ENCODE measurements at places on chromosomes 1 and 21.

DNA sequence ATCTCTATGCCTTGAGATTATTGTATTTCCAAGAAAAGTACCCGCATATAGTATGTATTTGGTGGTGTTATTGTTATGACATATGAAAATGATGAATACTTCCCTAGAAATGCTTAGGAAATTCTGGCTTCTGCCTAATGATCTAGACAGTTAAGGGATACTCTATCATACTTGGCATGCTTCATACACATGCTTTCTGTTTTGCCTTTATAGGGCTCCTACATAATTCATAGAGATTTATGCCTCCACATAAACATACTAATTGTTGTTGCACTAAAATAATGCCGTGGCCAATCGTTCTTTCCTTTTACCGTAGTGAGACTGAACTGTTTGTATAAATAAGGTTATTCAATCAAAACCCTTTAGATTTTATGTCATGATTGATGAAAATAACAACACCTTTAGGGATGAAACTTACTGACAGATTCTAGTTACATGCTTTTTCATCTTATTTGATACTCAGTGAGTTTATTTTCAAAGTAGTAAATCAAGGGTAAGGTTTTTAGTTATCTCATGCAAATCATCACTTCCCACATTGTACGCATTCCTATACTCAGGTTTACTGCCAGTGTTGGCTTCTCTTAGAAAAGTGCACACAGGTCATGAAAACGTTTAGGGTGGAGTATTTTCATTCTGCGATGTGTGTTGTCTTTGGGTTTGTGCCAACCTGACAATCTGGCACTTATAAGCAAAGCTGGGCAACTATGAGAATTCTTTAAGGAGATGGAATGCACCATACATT is 40.5 kb upstream of the SCYL3 start:
- no peak for DNase-seq

- DNase-seq: no peak
Measured at GRCh38 chr1:63936801-63937200, 163.0 kb downstream of the ROR1 start.

GRCh38 chr1:43711524-43712386 is 4.4 kb downstream of the ST3GAL3 start:
- no peak for DNase-seq

GRCh38 chr1:2133879-2134215 is 60.7 kb downstream of the FAAP20 start:
- no peak for DNase-seq

DNA sequence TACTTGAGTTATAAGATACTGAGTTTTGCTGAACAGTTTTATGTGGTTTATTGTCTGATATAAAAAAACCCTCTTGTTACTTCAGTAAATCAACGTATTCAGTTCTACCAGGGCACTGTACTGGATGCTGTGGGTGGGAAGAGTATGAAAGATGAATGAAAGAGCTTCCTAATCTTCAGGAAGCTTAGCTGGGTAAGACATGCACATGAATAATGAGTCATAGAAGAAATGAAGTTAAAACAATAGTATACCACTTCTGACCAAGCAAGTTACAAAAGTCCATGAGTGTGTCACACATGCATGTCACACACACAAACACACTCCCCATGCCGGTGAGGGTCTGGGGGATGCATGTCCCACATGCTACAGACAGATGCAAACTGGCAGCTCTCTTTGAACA is 105.9 kb downstream of the SIPA1L2 start:
- no peak for DNase-seq

DNA sequence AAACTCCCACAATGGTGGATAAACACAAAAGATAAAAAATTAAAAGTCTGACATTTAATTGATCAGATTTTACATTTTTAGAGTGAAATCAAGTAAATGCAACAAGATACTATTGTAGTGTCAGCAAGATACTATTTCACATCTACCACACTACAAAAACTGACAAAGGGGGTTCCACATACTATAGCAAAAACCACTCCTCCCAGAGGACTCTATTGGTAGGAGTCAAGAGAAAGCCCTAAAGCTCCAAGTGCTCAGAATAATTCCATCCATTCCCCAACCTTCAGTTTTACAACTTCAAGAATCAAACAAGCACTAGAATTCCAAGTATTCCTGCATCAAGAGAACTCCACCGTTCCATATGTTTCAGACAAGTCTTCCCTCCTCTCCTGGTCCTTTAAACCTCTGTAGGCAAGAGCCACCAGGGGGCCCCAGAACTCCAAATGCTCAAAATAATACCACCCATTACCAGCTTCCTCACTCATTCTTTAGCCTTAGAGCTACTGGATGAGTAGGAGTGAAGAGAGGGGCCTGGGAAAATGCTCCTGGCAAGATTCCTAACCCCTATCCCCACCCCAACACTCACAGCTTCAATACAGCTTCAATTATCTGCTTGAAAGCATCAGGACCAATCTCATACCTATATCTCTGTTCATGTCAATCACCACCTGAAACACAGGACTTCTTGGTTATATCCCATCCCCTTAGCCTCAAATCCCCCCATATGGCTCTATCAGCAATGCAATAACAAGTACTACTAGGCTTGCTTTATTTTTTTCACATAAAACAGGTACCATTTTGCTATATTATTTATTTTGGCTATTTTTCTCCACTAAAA is 9.9 kb downstream of the TOR1AIP2 start:
- DNase-seq: peak; percentile 19

GRCh38 chr1:228849011-228849541 is 113.8 kb downstream of the RHOU start:
- DNase-seq: no peak

- DNase-seq: no peak
Measured at GRCh38 chr1:97834899-97835298, 85.9 kb downstream of the DPYD start.

DNA sequence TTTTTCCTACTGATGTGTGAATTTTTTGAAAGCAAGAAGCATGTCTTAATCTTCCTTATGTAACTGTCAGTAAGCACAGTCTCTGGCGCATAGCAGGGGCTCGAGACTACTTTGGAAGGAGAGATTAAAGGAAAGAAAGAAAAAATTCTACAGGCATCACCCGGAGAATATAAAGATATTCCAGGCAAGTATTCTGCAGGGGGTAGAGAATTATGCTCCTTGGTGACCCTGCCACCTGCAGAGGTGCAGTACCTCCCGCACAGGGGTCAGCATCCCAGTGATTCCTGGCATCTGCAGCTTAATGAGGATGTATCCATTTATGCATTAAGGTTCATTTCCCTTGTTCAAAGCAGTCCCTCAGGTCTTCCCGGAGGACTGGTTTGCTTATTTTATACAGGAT is 87.6 kb upstream of the WLS start:
- DNase-seq: no peak

DNA sequence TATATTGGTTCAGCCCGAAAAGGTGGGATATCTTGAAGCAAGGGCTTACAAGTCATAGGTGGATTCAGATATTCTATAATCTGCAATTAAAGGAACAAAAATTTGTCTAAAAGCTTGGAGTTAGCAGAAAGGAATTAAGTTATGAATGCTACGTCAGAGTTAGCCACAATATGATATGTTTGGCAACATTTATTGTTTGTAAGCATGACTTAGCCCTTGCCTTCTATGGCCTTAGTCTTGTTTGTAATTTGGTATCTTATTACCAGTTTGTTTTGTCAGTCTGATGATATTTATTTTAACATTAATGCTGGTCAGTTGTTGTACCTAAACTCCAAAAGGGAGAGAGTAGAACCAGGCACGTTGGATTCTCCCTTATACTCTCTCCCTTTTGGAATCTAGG is 43.1 kb upstream of the SUCO start:
- no peak for DNase-seq

DNA sequence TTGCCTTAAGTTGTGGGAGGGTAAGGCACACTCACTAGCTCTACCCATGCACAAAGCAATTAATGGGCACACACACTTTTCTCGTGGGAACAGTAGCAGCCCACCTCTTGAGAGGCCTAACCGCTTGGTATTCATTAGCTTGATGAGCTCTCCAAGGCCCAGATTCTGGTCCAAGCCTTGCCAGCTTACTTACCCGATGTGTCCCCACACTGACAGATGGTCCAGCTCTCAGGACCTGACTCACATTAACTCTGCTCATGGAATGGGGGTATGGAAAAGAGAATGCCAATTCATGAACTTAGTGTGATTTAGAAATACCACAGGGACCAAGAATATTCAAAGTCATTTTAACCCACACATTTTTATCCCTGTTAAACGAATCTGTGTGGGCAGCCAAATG is 106.8 kb upstream of the CACHD1 start:
- no peak for DNase-seq

GRCh38 chr1:202291001-202291400 is 50.7 kb downstream of the UBE2T start:
- no peak for DNase-seq

GRCh38 chr1:56297208-56297607 is 282.2 kb downstream of the PLPP3 start:
- no peak for DNase-seq

DNA sequence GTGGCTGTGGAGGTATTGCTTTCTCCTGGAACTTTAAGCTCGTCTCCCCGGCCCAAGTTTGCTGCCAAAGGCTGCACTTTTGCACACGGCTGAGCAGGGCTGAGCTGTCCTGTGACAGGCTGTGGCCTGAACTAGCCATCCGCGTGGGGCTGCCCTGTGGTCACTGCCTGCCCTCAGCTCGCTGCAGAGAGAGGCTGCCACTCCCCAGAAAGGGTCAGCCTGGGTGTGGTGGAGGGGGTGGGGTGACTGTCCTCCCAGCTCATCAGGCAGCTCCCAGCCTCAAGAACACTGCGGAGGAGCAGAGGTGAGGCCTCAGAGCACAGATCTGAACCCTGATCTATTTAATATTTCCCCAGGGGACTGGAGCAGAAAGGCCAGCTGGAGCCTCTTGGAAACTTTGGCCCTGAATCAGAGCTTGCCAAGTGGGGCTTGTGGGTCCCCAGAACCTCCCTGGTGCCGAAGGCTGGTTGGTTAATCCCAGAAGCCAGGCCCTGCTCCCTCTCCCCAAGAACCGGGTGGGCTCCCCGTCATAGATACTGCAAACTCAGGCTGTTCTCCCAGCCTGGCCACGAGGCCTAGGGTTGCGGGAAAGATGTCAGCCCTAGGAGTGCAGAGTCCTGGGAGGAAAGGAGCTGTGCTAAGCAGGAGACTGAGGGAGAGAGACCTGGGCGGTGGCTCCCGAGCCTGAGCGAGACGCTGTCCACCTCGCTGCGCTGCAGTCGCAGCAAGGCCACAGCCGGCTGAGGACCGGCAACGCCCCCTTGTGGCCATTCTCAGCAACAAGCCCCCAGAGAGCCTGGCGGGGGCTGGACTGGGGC is 125.1 kb upstream of the IPO9 start:
- peak; percentile 75 for DNase-seq

DNA sequence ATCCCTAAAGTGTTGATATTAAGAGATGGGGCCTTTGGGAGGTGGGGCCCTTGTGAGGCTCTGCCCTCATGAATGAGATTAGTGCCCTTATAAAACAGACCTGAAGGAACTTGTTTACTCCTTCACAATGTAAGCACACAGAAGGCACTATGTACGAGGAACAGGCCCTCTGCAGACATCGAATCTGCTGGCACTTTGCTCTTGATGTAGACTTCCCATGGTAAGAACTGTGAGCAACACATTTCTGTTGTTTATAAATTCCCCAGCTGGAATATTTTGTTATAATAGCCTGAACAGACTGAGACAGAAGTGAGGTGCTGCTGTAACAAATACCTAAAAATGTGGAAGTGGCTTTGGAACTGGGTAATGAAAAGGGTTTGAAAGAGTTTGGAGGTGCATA is 193.2 kb downstream of the TGFB2 start:
- no peak for DNase-seq

- DNase-seq: no peak
Measured at GRCh38 chr1:8381618-8382017, 63.7 kb downstream of the SLC45A1 start.

DNA sequence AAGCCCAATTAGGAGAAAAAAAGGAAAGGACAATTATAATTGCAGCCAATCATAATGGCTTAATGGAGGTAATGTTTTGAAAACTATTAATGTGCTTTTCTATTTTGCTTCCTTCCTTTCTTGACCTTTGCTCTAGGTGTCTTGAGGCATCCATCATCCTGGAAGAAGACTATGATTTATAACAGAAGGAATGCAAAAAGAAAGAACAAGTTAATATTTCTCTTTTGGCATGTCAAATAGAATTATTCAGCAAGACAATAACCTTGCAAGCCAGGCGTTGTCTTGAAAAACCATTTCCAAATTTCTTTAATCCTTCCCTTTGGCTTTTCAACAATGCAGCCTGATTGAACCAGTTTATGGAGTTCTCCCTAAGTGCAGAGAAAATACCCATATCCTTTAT is 107.7 kb upstream of the USP24 start:
- no peak for DNase-seq

DNA sequence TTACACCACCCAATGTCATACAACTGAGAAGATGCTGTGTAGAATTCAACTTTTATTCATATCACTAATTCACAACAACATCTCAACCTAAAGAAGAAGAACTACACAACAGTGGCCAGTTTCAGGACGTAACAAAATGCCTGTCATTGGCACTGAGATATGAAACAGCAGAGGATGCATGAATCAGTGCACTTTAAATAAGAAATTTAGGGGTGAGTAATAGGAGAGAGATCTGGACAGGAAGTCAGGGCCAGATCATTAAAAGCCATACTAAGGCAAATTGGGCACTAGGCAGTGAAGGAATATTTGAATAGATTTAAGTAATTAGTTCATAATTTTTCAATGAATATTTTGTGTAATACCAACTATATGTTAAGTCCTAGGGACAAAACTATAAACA is 510.5 kb downstream of the PLPP3 start:
- no peak for DNase-seq

DNA sequence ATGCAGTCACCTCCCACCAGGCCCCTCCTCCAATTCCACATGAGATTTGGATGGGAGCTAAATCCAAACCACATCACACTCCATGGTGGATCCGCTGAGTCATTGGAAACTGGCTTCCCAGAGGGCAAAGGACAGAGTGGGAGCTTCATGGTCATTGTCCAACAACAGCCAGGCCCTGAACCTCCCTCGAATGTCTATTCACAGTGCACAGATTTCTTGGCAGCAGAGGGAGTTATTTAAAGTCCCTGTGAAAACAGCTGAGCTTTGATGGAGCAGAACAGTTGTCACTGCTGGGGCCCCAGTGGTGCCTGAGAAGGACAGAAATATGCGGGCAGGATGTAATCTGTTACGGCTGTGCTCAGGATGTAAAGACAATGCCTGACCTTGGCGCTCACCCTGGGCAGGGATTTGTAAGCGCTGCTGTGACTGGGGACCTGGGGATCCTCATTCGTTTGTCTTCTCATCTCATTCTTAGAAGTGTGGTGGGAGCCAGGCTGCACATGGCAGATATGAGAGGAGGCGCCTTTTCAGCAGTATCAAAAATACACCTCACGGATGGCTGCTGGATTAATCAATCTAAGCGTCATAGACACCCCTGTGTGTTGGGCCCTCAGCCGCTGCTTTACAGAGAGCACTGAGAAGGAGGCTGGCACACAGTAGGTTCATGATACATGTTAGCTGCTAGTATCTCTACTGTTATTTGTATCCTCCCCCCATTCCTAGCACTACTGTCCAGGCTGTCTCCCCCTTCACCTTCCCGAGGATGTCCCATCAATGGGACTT is 439.4 kb downstream of the PTPRU start:
- DNase-seq: no peak

GRCh38 chr1:230430499-230430898 is 4.4 kb upstream of the PGBD5 start:
- DNase-seq: no peak

GRCh38 chr1:78833491-78833890 is 173.0 kb downstream of the ADGRL4 start:
- no peak for DNase-seq

GRCh38 chr21:25385911-25386474 is 221.3 kb downstream of the MRPL39 start:
- DNase-seq: no peak

- peak; percentile 27 for DNase-seq
Measured at GRCh38 chr1:168236836-168237611, 11.2 kb downstream of the SFT2D2 start.

- DNase-seq: no peak
Measured at GRCh38 chr1:215890438-215890837, 323.3 kb downstream of the KCTD3 start.

Data from stimulated activated CD4-positive, alpha-beta T cell treated with anti-CD3 and anti-CD28 coated beads, Interleukin-2, amount 100 ng/mL, for 48 hours (primary cell).